ENCODE measurements at places on chromosomes 2 and 18.

DNA sequence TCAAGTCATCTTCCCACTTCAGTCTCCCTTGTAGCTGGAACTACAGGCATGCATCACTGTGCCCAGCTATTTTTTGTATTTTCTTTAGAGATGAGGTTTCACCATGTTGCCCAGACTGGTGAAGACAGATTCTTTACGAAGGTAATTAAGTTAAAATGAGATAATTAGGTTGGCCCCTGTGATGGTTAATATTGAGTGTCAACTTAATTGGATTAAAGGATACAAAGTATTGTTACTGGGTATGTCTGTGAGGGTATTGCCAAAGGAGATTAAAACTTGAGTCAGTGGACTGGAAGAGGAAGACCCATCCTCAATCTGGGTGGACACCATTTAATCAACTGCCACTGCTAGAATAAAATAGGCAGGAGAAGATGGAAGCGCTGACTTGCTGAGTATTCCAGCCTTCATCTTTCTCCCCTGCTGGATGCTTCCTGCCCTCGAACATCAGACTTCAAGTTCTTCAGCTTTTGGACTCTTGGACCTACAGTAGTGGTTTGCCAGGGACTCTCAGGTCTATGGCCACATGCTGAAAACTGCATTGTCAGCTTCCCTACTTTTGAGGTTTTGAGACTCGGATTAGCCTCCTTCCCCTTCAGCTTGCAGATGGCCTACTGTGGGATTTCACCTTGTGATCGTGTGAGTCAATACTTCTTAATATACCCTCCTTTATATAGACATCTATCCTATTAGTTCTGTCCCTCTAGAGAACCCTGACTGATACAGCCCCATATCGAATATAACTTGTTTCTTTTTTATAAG, 269.1 kb downstream of the TMX3 start:
- no peak for DNase-seq

DNA sequence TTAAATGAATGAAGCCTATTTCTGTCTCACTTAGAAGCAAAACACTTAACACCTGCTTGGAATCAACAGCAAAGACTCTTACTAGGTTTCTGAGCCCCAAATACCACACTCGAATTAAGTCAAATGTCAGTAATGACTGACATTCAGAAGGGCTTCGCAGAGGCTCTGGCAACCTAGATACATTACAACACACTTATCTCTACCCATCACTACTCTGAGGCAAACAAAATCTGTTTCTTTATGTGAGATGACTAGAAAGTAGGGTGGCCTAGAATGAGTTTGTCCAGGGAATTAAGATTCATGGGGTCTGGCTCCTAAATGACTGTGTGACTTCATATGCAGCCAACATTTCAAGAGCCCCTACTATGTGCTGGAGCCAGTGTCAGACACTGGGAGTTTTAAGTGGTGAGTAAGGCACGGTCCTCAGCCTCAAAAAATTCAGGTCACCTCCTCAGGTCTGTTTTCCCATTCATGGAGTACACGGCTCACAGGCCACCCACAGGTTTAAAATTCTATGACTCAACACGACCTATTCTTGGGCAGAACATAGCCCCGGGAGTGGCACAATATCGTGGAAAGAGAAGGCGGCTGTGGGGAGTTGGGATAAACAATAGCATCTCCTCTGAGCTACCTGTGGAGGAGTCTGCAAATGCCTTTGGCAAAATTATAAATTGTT, 150.3 kb upstream of the ZFP36L2 start:
- no peak for DNase-seq

- DNase-seq: no peak
These were observed 41.2 kb upstream of the HS6ST1 start for GRCh38 chr2:128359841-128360240.

DNA sequence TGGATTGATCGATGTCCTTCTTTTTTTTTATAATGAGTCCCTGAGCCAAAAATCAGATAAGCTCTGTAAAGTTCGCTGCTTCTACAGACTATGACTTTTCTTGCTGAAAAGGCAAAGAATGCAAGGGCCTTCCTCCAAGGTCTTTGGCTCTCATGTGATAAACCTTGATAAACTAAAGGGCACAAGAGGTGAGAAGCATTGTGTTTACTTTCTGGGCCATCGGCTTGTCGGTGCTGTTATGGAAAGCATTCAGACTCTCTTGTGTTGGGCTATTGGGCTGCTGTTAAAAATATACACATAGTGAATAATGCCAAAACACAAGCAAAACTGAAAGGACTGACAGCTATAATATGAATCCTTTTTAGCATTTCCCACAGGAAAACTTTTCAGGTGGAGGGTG, 472.4 kb upstream of the SPHKAP start:
- DNase-seq: no peak

DNA sequence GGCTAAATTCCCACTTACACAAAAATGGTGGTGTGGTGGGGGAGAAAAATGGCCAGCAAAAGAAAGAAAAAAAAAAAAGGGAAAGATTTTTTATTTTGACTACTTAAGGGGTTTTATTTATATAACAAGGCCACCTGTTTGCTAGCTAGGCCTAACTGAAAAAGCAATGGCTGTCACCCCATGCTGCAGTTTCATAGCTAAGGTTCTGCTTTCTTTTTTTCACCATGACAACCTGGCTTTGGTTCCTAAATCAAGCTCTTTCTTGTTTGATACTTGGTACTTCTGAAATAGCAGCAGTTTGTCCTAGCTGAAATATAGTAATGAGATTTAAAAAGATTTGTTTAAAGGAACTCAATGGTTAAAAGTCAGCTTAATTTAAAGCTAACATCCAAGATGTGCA, 433.2 kb upstream of the MEX3C start:
- no peak for DNase-seq

GRCh38 chr2:203683421-203683820, 23.0 kb upstream of the CD28 start:
- DNase-seq: no peak

GRCh38 chr2:119426801-119427395, 4.8 kb upstream of the TMEM37 start:
- no peak for DNase-seq

DNA sequence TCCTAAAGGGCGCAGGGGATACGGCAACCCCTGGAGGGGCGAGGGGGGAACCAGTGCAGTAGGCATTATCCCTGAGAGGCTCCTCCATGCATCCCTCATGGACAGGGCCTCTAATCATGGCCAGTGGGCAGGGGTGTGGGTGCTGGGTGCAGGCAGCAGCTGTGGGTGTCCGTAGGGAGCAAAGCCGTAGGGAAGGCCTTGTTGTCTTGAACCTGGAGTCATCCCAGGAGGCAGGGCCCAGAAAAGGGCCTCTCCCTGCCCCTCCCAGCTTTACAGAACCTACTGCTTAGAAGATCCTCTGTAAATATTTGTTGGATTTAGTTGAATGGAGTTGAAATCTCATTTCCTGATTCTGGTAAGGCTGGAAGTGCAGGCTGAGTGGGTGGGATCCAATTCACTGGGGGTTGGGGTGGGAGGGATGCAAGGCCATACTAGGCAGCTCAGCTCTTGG, 207.0 kb upstream of the HAAO start:
- no peak for DNase-seq

DNA sequence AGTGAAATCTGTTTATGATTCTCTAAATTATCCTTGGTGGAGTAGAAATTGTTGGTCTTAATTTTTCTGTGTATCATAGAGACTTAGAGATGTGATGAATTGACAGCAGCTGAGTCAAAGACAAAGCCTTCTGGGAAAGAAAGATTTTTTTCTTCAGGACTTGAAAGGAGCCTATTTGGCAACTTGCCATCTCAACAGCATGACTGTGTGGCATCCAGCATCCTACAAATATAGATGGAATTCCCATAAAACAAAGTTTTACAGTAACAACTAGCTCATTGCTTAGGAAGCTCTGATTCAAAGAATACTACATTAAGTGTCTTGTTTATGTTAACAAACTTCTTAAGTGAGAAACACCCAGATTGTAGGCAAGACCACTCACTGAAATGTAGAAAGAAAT, 79.2 kb upstream of the SETBP1 start:
- DNase-seq: no peak

GRCh38 chr2:23330214-23330613, 54.8 kb upstream of the KLHL29 start:
- DNase-seq: no peak

DNA sequence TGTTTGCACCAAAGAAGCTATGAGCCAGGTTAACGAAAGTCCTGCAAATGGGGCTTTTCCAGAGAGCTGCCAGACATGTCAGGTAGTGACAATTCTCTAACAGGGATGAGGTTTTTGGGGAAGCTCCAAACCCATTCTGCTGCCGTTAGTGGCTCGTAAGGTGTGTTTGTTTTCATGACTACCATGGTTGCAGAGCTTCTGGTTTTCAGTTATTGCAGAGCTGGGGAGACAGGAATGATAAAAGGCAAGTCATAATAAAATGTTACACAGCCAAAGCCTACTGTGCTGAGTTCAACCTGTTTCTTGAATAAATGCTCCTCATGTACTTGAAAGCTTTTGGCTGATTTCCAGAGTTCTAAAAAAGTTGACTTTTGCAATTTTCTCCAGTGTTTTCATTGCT, 209.2 kb upstream of the STK17B start:
- no peak for DNase-seq

DNA sequence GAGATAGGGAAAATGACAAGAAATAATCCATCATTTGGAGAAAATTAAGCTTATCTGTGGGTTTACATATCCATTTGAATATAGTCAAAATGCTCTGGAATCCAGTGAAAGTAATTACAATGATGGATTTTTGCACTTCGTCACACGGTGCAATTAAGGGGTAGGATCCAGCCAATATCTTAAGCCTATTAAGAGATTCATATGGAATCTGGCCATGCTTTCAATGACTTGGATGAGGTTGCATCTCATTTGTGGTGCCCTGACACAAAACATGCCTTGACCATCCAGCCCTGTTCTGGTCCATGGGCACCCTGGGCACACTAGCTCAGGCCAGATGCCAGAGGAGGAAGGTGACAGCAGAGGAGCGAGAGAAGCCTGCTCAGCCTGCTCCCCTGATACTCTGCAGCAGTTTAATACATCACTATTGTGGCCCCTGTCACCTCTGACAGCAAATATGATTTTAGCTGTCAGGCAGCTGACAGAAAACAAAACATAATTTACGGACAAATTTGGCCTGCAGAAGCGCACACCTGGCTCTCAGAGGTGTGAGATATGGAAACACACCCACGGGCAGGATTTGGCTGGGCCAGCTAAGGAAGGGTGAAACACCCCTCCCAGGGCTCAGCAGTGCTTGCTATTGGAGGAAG, 94.1 kb upstream of the ST8SIA3 start:
- no peak for DNase-seq

DNA sequence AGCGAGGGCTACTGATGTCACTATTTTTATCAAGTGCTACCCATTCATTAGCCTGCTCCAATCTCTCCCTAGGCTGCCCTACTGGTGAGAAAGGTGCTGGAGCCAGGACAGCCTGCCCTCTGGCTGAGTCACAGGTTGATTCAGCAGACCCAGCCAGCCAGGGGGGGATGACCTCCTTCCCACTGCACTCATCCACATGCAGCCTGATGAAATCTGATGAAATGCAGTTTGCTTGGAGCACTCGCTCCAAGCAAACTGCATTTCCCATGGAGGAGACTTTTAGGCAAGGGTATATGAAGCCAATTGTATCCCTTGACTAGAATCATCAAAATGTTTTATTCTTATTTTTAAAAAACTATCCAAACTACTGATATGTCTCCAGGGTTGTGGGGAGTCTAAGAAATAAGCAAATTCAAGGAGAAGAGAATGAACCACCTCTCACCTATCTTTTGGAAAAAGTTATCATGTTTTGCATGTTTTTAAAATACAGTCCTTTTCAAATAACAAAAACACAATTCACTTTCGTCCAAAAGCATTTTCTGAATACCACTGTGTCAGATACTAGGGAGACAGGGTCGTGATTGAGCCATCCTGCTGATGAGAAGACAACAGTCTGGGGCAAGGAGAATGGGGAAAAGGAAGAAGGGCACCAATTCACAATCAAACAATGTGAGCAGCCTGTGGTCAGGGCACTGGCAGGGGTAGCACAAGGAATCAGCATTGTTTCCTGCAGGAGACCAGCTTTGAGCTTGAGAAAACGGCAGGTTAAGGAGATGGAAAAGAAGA, 128.3 kb downstream of the AFF3 start:
- no peak for DNase-seq

- no peak for DNase-seq
These were observed 124.9 kb downstream of the NRP2 start for GRCh38 chr2:205807229-205807628.

GRCh38 chr18:45039376-45039775, 358.7 kb downstream of the SETBP1 start:
- no peak for DNase-seq

DNA sequence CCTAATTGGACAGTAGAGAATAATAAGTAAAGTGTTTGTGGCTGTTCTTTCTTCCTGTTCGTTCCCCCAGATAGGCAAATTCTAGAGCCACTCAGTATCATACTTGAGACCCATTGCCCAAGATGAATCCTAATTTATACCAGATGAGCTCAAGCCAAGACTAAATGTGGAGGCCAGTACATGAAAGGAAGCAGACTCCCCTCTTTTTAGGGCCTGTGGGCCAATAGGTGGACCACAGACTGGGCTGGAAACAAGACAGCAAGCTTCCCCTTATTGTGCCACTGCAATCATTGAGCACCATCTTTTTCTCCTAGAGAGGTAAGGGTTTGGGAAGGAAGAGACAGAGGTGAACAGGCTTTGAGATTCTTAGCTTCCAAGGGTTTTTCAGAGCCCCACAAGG, 141.9 kb downstream of the MGAT5 start:
- no peak for DNase-seq

GRCh38 chr2:36246320-36246990, 109.1 kb upstream of the CRIM1 start:
- DNase-seq: no peak

DNA sequence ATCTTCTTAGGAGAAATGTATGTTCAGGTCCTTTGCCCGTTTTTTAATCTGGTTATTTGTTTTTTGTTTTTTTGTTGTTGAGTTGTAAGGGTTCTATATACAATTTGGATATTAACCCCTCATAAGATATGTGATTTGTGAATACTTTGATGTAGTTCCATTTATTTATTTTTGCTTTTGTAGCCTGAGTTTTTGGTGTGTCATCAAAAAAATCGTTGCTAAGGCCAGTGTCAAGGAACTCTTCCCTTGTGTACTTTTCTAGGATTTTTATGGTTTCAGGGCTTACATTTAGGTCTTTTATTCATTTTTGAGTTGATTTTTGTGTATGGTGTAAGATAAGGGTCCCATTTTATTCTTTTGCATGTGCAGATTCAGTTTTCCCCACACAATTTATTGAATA, 372.6 kb downstream of the PLCL1 start:
- DNase-seq: no peak

- no peak for DNase-seq
These were observed 159.6 kb upstream of the SMAD2 start for GRCh38 chr18:48090021-48090420.

- DNase-seq: no peak
These were observed 164.3 kb downstream of the NEDD4L start for GRCh38 chr18:58208207-58208932.

DNA sequence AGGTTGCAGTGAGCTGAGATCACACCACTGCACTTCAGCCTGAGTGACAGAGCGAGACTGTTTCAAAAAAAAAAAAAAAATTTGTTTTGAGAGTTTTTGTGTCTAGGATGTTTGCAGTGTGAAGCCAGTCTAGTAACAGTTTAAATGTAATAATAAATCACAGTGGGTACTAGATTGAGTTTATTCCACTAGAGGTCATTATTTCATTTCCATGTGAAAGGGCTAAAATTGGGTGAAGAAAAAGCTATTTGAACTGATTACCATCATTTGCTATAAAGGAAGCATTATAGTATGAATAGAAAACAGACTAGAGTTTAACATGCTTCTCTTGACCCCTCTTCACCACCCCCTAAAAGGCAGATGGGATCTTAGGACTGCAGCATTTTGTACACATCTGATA, 20.3 kb downstream of the SNRPD1 start:
- DNase-seq: no peak

- DNase-seq: no peak
These were observed 58.9 kb upstream of the ARL5A start for GRCh38 chr2:151887164-151887563.

GRCh38 chr2:130241041-130241707, 42.9 kb upstream of the TUBA3E start:
- no peak for DNase-seq
